Amniotic stem cell (primary cell): ENCODE measurements at places on chromosomes 1 and 21.
A peak's percentile ranks its signal among the peaks of the same experiment; 100 is the strongest.

GRCh38 chr1:233373226-233373625 is 45.7 kb downstream of the MAP3K21 start:
- no peak for DNase-seq

GRCh38 chr1:27884006-27884954 is 11.9 kb downstream of the THEMIS2 start:
- no peak for DNase-seq

DNA sequence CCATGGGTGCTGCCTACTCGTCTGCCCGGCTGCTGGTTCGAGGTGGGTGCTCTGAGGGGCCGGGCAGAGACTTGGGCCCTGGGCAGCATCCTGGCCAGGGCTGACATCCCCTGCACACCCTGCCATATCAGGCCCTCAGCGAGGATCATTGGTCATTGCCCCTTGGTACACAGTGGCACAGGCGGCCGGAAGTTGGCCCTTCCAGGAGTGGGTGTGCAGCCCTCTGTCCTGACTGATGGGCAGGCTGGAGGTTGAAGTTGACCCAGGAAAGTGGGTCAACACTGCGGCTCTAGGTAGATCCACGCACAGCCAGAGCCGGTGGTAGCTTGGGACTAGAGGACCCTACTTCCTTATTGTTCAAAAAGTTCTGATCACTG is 72.9 kb downstream of the TRIM11 start:
- DNase-seq: no peak

DNA sequence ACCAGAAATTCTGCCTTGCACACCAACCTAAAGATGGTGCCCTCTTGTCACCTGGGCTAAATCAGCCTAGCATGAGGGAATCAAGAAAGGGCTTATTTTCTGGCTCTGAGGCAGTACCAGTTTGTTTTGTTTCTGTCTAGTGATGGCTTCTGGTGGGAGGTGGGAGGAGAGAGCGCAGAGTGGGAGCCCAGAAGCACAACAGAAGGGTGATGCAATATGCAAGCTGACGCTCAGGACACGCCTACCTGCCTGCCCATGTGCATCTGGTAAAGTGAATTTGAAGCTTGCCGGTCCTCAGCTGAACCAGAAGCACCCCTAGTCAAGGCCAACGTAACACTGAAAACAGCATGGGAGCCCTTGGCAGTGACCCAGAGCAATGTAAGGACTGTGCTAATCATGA is 138.4 kb upstream of the TIAM1 start:
- no peak for DNase-seq

- DNase-seq: no peak
Measured at GRCh38 chr1:115440733-115441132, 102.7 kb upstream of the NGF start.

GRCh38 chr1:233180641-233181364 is 114.7 kb downstream of the PCNX2 start:
- DNase-seq: no peak

- no peak for DNase-seq
Measured at GRCh38 chr1:40650075-40650474, 15.4 kb downstream of the RIMS3 start.

DNA sequence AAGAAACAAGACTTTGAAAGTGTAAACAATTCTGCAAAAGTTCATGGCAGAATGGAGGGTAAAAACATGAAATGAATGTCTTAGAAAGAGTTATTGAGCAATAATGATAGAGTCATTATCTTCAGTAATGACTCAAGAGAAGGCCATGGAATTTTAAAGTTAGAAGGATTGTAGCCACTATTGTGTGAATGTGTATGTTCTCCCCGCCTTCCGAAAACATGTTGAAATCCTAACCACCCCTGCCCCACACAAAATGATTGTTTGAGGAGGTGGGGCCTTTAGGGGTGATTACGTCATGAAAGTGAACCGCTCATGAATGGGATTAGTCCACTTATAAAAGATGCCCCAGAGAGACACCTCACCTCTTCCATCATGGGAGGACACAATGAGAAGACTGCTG is 93.8 kb upstream of the CCDC190 start:
- no peak for DNase-seq

DNA sequence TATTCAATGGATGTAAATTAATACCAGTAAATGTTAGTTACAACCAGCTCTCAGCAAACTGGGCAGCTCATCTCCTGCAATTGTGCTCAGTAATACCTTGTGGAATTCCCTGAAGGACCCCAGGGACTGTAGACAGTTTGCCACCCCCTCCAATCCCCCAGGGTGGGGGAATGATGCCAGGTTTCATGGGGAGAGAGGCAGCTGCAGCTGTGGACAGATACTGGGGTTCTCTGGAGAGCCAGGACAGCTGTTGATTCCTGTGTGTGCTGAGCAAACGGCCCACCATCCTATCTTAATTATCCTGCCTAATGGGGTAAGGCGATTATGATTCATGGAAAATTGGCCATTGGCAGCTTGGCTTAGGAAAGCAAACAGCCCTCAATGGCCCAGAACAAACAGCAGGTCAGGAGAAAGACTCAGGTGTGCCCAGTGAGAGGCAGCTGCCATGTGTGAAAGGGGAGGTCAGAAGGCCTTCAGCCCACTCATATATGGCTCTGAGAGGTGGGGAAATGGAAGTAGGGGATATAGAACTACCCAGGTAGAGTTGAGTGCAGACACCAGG is 148.9 kb upstream of the CTTNBP2NL start:
- no peak for DNase-seq

- no peak for DNase-seq
Measured at GRCh38 chr1:168087696-168088095, 49.0 kb downstream of the GPR161 start.

DNA sequence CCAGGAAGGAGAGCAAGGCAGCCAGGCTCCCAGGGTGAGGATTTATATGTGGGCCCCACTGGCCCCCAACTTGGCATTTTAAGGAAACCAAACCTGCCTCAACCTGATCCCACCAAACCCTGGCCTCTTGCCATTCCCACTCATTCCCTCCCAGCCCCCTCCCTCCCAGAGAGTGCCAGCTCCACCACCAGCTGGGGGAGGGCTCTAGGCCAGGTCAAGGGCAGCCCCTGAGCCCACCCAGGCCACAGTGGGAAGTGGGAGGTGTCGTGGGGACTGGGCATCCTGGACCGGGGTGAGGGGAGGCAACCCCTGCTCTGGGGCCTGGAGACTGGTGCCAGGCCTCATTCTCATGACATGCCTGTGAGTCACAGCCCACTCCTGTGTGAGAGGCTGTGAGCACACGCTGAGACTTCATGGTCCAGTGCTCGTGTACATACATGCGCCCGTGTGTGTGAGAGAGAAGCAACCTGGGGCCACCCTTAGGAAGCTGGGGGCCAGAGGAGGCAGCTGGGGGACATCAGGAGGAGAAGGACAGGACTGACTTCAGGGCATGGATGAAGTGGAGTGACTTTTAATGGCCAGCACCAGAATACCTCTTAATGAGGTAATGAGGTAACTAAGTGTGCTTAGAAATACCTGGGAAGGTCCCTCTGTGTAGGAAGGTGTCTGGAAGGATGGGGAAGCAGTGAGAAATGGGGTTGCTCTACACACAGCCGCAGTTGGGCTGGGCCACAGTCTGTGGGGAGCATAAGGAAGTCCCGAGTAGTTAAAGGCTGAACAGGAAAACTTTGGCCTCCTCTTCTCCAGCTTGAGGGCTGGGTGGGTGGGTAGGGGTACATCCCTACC is at the start of gene S100A2:
Gene S100A2 (minus strand): TSS at position 316 of the 846 bp plus-strand sequence. CDS start 1,967 bp downstream, outside the sequence.
- peak; percentile 78 for DNase-seq

- no peak for DNase-seq
Measured at GRCh38 chr1:184527402-184527801, 140.6 kb downstream of the C1orf21 start.

DNA sequence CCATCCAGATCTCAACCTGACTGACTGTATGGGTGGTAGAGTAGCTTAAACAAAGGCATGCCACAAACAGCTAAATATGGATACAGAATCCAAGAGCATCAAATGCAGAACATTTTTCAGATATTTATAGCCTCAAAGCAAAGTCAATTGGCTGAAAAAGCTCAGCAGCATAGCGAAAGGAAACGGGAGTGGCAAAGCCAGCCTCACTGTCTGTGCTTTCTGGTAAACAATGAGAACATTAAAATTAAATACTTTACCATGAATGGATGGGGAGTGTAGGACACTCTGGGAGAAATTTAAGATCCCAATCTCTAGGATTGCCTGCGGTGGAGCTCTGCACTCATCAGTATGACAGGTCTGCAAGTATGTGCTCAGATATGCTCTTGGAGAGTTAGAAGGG is 4.4 kb downstream of the RASAL2 start:
- DNase-seq: no peak

DNA sequence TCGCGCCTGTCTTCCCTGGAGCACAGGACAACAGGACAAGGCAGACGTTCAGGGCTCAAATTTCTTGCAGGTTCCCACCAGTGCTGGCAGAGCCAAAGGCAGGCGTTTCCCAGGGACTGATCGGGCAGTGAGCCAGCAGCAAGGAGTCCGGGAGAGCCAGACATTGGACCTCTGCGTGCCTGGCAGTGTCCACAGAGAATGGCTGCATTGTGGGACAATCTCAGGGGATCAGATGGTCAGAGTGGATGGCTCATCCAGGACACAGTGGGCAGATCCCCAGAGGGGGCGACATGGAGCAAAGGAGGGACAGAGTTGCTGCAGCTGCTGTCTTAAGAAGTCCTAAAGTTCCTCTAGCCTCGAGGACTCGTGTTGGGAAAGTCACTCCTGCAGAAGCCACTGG is 4.6 kb downstream of the TMEM63A start:
- no peak for DNase-seq

- no peak for DNase-seq
Measured at GRCh38 chr1:23370709-23371584, 1.3 kb upstream of the ZNF436 start.

GRCh38 chr21:31974454-31974985 is 101.7 kb downstream of the HUNK start:
- DNase-seq: no peak

DNA sequence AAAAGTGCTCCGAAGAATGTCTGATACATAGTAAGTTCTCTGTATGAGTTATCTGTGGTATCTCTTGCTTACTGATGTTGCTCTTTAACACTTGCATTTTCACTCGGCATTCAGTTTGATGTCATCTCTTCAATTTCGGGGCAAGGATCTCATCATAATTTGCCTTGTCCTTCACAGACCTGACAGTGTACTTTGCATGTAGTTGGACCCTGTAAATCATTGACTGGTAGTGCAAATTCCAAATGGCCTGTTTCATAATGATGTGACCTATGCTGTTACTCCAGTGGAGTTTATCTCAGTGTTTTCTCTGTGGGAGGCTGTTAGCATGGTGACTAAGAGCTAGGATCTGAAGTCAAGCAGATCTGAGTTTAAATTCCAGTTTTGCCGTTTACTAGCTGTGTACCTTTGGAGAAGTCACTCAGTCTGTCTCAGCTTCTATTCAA is 34.2 kb upstream of the ABCD3 start:
- no peak for DNase-seq

GRCh38 chr1:225981714-225982113 is 17.4 kb downstream of the SDE2 start:
- no peak for DNase-seq
